ENCODE measurements at places on chromosomes 13 and 19.

DNA sequence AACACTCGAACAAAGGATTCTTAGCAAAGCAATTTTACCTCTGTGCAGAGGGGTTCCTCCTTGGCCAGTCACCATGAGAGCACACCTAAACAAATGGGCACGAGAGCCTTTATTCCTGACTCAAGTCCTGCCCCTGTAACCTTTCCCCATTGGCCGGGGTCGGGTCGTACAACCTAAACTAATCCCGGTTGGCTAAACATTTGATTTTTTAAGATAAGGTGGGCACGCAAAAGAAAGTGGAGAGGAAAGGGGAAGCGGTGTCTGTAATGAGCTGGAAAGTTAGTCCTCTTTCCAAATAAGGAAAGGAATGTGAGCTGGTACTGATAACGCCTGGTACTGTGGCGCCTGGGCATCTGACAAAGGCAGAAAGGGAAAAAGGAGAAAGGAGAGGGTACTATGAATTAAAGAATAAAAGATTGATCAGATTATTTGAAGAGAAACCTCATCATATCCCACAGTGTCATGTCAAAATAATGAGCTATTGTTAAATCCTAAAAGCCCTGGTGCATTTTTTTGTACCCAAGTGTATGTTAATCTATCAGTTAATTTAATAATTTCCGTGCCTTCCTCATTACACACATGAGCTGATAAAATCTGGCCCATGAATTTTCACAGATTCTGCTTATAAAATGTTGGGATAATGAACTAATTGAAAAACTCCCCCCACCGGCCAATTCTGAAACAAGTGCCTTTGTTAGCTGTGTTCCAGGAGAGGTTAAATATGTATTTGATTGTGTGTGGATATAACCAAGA is 335.7 kb downstream of the RFC3 start:
- no peak for DNase-seq

GRCh38 chr13:70430256-70430655 is 322.0 kb upstream of the KLHL1 start:
- DNase-seq: no peak

- no peak for DNase-seq
Observed at GRCh38 chr13:36298535-36299068, 988 bp upstream of the CCDC169 start.

DNA sequence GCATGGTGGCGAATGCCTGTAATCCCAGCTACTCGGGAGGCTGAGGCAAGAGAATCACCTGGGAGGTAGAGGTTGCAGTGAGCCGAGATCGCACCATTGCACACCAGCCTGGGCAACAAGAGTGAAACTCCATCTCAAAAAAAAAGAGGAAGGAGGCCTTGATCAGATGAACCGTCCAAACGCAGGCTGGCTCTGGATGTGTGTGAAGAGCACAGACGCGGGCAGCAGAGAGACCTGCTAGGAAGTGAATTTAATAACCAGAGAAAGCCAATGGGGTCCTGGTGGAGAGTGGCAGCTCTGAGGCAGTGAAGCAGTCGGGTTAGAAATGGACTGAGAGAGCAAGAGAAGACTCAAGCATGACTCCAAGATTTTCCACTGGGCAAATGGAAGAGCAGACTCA is 136.5 kb downstream of the RNF17 start:
- DNase-seq: no peak

GRCh38 chr13:52949742-52950141 is 78.9 kb upstream of the OLFM4 start:
- no peak for DNase-seq

GRCh38 chr13:45231722-45232121 is 30.9 kb upstream of the KCTD4 start:
- no peak for DNase-seq

DNA sequence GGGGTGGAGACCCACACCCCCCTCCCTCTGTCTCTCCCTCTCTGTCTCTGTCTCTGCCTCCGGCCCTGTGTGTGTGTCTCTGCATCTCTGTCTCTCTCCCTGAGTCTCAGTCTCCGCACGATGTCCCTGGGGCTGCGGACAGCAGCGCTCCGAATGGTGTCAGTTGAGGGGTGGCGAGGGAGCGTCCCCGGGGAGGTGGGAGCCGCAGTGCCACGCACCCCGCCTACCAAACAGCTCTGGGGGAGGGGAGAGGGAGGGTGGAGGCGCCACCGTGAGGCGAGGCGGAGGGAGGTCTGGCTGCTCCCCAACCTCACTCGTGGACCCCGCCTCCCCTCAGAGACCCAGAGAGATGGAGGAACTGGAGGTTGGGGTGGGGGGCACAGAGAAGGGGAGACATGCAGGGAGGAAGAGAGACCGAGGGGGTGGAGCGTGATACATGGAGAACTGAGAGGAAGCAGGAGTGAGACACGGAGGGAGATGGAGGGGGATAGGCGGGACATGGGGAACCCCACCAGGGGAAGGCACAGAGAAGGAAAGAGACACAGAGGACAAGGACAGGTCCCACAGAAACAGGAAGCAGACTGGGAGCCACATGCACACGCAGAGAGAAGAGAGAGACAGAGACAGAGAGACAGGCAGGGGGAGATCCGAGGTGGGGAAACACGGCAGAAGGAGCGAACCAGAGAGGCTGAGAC is 7.2 kb downstream of the ERFL start:
- DNase-seq: no peak

GRCh38 chr19:52917531-52917930 is 5.7 kb downstream of the ZNF888 start:
- no peak for DNase-seq

GRCh38 chr13:54852831-54853230 is 1824.2 kb downstream of the OLFM4 start:
- DNase-seq: no peak
